Activated CD8-positive, alpha-beta memory T cell treated with anti-CD3 and anti-CD28 coated beads, Interleukin-2, amount 50 U/mL, for 48 hours (primary cell): ENCODE measurements at places on chromosomes 7 and 10.

GRCh38 chr7:87480386-87480785, 4.9 kb upstream of the ABCB4 start:
- no peak for DNase-seq

DNA sequence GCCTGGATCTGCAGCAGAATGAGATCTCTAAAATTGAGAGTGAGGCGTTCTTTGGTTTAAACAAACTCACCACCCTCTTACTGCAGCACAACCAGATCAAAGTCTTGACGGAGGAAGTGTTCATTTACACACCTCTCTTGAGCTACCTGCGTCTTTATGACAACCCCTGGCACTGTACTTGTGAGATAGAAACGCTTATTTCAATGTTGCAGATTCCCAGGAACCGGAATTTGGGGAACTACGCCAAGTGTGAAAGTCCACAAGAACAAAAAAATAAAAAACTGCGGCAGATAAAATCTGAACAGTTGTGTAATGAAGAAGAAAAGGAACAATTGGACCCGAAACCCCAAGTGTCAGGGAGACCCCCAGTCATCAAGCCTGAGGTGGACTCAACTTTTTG, 21.4 kb downstream of the LRRC17 start:
- no peak for DNase-seq

GRCh38 chr7:54860003-54860775, 101.2 kb upstream of the SEC61G start:
- no peak for DNase-seq

- DNase-seq = peak; percentile 69
Measured at GRCh38 chr10:33143160-33143728, 185.2 kb upstream of the ITGB1 start.

DNA sequence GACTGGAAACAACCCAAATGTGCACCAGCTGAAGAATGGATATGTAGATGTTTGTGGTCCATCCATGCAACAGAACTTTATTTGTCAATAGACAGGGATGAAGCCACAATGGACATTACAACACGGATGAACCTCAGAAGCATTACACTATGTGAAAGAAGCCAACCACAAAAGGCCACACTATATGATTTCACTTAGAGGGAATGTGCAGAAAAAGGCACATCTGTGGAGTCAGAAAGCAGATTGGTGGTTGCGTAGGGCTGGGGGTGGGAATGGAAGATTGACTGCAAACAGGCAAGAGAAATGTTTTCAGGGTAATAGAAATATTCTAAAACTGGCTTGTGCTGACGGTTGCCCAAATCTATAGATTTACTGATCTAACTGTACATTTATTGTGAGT, 34.3 kb upstream of the WASHC2A start:
- DNase-seq = no peak

GRCh38 chr10:50561266-50561665, 62.5 kb downstream of the SGMS1 start:
- no peak for DNase-seq

- no peak for DNase-seq
Measured at GRCh38 chr7:77839919-77840318, 41.3 kb downstream of the PHTF2 start.

- DNase-seq = peak; percentile 39
Measured at GRCh38 chr7:139602143-139602722, 78.7 kb downstream of the CLEC2L start.

DNA sequence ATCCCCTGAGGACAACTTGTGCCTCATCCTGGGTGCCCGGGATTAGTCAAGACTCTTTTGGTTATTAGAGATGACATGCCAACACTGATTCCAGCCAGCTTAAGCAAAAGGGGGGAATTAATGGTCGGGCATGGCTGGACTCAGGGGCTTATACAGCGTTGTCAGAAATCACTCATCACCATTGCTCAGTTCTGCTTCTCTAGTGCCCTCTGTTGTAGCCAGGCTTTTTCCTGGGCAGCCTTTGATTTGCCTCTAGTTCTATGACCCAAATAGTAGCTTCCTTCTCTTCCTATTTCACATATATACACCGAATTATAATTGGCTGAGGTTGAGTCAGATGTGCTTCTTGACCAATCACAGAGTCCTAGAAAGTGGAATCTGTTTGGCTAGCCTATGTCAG, 192.0 kb upstream of the HABP2 start:
- no peak for DNase-seq

GRCh38 chr7:2605608-2606538, 25.9 kb upstream of the TTYH3 start:
- no peak for DNase-seq

DNA sequence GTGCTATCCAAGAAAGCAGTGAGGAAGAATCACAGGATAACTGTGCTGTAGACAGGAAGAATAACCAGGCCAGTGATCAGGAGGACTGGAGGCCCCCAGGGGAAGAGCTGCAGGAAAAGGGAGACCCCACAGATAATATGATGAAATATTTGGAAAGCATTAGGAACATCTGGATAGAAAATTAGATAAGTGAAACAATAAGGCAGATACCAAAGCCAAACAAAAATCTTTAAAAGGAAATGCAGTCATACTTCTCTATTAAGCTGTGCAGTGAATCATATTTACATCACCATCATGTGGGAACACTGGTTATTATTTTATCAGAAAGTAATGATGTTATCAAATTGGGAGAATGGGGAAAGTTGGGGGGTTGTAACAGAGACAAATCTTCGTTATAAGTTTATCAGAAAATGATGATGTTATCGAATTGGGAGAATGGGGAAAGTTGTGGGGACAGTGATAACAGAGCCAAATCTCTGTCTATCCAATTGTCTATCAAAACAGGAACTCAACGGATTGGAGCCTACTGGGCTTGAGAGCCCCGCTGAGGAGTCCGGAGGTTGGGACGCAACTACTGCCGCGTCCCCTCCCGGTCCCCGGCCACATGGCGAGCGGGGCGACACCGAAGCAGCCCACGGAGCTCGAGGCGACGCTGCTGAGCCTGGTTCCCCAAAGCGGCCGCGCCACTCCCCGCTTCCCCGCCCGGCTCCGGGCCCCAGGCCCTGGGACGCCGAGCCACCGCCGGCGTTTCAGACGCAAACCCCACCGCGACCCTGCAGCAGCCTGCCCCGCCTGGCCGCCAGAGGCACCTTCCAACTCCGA, 14.0 kb upstream of the RALA start:
- DNase-seq = peak; percentile 63

GRCh38 chr10:133122171-133122935, 34.6 kb downstream of the ADGRA1 start:
- no peak for DNase-seq

- DNase-seq = no peak
Measured at GRCh38 chr7:31190906-31191305, 138.8 kb downstream of the ADCYAP1R1 start.

DNA sequence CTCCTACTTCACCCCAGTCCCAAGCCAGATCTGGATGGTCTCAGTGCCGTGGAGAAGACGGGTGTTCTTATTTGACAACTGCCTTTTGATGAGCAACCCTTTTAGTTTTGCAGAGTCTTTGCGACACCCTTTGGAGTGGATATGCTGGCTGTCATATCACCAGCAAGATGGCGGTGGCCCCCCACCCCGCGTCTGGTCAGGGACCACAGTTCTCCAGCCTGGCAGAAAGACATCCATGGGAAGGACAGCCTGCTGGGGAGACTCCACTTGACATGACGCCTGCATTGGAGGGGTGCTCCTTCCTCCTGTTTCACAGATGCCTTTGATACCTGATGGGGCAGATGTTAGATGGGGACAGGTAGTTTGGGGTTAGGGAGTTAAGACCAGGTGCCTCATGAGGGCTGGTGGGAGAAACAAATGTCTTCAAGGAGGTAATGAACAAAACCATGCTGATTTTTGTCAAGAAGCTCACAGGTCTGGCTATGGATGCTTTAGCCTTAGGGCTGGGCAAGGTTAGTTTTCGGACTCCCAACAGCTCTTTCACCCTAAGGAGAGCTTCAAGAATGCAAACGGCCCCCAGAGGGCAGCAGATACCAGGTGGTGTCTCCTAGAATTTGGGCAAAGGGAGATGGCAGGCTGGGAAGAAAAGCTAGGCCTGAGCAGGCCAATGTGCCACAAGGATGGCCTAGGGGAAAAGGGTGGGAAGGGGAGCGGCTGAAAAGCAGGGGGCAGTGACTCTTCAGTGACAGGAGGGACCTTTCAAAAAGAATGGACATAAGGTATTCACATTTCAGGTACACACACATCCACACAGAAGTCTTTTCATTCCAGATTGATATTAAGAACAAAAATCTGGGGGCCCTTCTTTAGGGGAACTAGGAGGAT, 95.2 kb downstream of the CLEC2L start:
- DNase-seq = peak; percentile 71

DNA sequence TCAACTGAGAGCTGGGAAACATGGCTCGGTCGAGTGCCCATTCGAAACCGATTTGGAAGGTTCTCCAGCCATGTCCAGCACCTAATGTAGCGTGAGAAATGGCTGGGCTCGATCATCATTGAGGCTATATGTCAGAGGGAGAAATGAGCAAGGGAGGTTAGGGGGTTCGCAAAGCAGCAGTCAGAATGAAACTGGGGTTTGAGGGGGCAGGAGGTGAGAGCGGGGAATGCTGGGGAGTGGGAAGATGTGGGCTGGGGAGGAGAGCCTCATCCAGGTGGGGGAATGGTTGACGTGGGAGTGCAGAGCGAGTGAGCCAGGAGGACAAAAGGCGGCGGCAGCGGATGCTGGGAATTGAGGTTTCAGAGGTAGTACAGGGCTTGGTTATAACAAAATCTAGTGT, 34.8 kb upstream of the GALNTL5 start:
- DNase-seq = no peak

DNA sequence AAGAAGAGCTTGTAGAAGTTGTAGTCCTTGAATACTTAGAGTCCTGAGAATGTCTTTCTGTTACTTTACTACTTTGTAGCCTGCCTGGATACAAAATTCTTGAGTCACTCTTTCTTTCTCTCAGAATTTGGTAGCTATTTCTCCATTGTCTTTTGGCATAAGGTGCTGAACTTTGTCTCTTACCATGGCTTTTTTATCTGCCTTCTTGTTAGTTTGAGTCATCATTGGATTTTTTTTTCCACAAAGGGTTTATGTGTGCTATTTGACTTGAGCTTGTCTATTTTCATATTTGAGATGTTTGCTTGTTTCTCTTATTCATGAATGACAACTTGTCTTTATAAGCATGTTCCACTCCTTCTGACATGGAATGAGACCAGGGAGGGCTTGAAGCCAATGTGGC, 74.5 kb upstream of the EXOC6 start:
- DNase-seq = no peak

DNA sequence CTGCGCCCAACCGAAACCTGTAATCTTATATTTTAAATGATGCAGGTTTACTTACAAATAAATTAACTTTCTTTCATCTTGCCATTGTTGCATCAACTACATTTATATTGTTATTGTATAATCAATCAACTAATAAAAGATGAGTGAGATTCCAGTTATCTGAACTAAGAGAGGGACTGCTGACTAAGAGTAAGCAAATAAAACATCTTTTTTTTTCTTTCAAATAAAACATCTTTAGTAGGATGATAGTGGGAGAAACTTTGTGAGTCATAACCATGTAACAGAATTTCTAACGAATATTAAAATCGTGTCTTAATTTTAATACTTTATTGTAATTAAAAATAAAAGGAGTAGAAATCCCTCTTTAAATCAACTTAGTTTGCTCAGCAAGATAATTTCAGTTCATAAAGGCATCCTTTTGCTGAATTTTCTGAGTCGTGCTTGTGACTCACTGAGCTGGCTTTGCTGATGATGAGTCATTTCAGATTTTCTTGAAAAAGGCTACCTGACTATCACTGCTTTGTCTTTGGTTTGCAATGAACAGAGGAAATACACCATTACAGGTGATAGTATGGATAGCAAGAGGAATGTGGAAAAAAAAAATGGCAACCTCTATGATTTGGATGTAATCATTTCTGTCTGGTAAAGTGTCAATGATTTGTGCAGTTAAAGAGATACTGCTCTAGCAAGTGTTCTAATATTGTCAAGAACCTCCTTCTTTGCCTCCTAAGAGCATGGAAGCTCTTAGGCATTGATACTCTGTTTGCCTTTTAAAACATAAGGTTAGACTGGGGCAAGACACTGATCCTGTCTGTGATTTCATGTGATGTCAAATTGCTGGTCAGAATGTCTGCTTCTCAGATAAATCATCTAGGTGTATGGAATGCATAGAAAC, 119.5 kb downstream of the GPR158 start:
- DNase-seq = no peak

- DNase-seq = no peak
Measured at GRCh38 chr10:26368463-26368862, 69.7 kb upstream of the APBB1IP start.

DNA sequence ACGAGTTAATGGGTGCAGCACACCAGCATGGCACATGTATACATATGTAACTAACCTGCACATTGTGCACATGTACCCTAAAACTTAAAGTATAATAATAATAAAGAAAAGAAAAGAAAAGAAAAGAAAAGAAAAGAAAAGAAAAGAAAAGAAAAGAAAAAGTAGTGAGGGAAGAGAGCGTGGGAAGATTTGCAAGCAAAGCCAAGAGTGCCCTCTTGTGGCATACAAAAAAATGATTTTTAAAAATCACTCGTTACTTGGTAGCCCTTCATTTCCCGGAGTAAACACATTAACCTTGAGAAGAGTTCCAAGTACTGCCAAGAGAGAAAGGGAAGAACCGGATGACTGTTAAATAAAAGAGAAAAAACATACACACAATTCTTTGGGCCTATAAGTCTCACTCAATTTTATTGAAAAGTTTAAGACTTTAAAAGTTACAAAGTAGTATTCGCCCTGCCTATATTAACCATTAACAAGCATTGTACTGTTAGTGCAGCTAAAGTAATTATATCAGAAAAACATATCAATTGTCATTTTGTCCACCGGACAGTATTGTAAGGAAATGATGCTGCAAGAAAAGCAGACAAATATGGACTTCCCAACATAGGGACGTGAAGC, 6.2 kb upstream of the CH25H start:
- DNase-seq = no peak

- no peak for DNase-seq
Measured at GRCh38 chr10:19826712-19827111, 10.5 kb downstream of the PLXDC2 start.

- DNase-seq = no peak
Measured at GRCh38 chr7:52270301-52270700, 765.1 kb upstream of the POM121L12 start.

DNA sequence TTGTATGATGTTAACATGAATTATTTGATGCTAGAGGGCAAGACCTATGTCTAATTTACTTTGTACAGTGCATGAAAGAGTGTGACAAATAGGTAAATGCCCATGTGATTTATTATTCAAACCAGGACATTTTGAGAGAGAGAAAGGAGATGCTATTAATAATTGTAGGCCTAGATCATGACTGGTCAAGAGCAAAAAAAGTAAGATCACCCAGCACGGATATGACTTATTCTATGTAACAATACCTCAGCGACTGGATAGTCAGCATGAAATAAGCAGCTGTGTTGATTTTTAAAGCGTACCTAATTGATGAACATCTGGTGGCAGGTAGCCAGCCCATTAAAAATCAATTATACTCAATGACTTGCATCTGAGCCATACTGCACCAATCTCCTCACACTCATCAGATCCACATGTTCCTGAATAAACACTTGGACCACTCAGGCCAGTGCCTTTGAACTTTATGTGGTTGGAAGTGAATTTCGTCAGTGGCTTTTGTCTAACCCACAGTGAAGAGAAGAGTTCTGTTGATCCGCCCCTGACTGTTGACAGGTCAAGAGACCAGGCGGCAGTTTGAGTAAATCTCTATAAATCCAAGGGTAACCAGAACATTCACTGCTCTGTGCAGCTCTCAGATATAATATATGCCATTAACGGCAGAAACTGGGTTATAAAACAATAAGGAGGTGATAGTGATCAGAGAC, 435.3 kb downstream of the MDFIC start:
- DNase-seq = no peak

- DNase-seq = peak; percentile 60
Measured at GRCh38 chr7:157005456-157006204, 4.8 kb downstream of the MNX1 start.
